HL-60 (cell line): ENCODE measurements at places on chromosomes 1 and 21.
A peak's percentile ranks its signal among the peaks of the same experiment; 100 is the strongest.

DNA sequence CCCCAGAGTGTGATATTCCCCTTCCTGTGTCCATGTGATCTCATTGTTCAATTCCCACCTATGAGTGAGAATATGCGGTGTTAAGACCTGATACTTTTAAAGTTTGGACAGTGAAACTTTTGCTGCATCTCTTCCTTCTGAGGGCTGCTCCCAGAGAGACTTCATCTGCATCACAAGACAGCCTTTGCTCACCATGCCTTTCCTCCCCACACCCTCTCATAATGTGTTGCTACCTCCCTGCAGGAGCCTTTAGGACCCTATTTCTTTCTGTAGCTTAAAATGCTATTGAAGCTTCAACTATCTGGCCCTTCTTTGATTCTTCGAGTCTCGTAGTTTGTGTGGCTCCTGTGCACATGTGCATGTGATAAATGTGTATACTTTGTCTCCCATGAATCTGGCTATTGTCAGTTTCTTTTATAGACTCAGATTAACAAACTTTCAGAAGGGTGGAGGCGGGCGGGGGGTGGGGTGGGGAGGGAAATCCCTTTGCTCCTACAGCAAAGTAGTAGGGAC, 23.7 kb downstream of the LEPR start:
- no peak for DNase-seq

DNA sequence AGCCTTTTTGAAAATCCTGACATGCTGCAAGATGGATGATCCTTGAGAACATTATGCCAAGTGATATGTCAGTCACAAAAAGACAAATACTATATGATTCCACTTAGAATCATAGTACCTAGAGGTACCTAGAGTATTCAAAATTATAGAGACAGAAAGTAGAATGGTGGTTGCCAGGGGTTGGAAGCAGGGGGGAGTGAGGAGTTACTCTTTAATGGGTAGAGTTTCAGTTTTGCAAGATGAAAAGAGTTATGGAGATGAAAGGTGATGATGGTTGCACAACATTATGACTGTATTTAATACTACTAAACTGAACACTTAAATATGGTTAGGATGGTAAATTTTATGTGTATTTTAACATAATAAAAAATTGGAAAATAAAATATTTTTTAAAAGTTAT, 37.9 kb upstream of the PODN start:
- no peak for DNase-seq

- DNase-seq = no peak
These were observed 19.1 kb downstream of the RBM11 start for GRCh38 chr21:14235101-14235500.

- no peak for DNase-seq
These were observed 346.8 kb downstream of the BRINP2 start for GRCh38 chr1:177517546-177517945.

GRCh38 chr1:197200272-197200899, 53.9 kb upstream of the ASPM start:
- DNase-seq = no peak

- DNase-seq = no peak
These were observed 388.7 kb downstream of the ST6GALNAC3 start for GRCh38 chr1:76463278-76463677.

DNA sequence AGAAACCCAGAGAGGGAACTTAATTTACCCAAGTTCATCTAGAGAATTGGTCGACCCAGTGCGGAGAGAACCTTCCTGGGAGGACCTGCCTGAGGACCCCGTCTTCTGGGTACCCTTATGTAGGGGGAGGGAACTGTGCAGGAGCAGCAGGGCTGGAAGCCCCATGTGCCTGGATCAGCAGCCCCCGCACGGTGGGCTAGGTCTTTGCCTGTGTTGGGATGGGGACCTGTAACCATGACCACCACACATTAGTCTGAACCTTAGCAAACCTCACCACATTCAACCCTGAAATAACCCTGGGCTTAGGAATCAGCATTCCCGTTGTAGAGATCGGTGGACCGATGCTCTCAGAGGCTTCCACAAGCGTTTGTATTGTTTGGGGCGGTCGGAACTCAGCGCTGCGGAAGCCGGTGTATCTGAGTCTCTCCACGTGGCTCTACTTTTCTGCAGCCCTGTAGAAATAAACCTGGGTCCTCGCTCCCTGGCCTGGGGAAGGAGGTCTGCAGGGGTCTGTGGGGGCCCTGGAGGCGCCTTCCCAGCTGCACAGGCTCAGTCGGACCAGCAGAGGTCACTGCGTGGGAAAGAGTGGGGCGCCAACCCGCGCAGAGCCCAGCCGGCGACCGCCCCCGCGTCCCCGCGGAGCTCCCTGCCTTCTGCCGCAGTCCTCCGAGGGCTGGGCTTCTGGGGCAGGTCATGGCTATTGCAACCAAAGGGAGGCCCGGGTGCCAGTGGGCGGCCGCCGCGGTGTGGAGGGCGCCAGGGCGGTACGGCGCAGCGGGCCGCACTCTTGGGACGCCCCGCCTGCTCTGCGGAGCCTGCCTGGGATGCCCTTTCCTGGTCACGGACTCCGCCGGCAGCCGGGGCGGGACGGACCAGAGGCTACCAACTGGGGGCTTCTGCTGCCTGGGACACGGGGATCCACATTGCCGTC, 36.2 kb upstream of the KCNA10 start:
- DNase-seq = peak; percentile 17

DNA sequence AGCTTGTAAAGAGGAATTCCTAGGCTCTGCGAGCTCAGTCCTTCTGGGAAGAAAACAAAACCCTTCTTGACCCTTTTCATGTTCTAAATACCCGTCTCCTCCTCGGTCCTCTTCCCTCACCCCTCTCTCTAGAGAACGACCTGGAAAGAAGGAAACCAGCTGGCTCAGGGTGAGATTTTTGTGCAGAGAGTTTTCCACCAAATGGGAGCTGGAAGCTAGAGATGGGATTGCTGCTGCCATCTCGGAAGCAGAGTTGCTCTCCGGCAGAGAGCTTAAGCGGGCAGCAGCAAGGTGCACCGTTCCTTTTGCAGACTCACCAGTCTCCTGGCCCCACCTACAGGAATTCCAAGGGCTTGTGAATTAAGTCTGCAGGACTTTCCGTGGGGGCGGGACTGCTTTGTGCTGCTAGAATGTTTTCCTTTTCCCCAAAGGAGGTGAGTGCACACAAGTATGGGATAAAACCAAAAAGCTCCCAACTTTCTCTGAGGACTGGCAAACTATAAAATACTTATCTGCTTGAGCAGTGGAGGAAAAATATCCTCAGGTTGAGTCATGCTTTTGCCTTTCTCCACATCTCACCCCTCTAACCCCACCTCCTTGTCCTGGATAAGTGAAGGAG, 29.1 kb upstream of the KIAA0040 start:
- no peak for DNase-seq

- peak; percentile 99 for DNase-seq
These were observed 4.1 kb downstream of the KIF21B start for GRCh38 chr1:201019321-201019977.

GRCh38 chr1:156694690-156694962, 10.8 kb downstream of the CRABP2 start:
- DNase-seq = no peak

- no peak for DNase-seq
These were observed 57.3 kb downstream of the SLC37A1 start for GRCh38 chr21:42570841-42571387.

GRCh38 chr1:66436378-66437135, 97.4 kb upstream of the SGIP1 start:
- DNase-seq = peak; percentile 68

- DNase-seq = no peak
These were observed 477.1 kb downstream of the LMO4 start for GRCh38 chr1:87805666-87806378.

DNA sequence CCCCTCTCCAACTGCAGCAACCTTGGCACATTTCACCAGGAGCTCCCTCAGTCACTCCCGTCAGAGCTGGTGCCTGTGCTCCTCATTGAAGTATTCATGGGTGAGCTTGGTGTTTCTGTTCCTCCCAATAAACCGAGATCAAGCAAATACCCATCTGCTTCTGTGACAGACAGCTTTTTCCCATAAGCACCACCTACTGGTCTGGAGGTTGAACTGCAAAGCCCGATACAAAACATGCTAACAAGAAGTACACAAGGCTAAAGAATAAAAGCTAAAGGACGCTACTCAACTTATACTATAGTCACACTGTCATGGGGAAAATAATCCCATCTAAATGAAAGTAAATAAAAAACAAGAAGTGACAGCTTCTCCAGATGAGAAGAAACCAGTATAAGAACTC, 111.9 kb upstream of the C21orf91 start:
- DNase-seq = peak; percentile 4
